ENCODE measurements at places on chromosomes 7 and 10.

DNA sequence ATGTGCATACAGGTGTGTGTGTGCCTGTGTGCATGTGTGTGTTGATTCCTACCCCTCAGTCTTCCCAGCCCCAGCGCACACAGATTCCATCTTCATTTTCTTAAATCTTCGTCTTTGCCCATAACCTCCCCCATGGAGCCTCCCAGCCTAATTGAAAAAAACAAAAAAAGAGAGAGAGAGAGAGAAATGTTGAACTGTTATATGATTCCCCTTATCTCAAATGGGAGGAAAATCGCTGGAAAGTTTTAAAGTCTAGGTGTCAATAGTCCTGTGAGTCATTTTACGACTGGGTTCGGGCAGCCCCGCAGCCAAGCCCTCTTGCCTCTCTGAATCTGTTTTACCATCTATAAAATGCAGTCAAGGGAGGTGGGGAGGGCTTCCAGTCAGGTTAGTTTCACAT, 60.9 kb downstream of the SPOCK2 start:
- no peak for DNase-seq

- no peak for DNase-seq
Observed at GRCh38 chr7:8115547-8116402, 146.2 kb downstream of the ICA1 start.

GRCh38 chr10:35605191-35605590, at the start of gene GJD4:
Gene GJD4 (plus strand): TSS chr10:35605341. CDS start chr10:35605568, 227 bp downstream.
- no peak for DNase-seq

DNA sequence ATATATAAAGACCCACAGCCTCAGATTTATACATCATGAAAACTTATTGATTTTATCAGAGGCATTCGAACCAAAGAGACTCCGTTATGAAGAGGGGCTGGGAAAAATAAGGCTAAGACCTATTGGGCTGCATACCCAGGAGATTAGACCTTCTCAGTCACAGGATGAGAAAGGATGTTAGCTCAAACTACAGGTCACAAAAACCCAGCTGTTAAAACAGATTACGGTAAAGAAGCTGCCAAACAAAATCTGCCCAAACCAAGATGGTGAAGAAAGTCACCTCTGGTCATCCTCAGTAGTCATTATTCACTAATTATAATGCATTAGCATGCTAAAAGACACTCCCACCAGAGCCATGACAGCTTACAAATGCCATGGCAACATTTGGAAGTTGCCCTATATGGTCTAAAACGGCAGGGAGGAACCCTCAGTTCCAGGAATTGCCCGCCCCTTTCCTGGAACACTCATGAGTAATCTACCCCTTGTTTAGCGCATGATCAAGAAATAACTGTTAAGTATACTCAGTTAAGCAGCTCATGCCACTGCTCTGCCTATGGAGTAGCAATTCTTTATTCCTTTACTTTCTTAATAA, 362.5 kb upstream of the PCDH15 start:
- no peak for DNase-seq

DNA sequence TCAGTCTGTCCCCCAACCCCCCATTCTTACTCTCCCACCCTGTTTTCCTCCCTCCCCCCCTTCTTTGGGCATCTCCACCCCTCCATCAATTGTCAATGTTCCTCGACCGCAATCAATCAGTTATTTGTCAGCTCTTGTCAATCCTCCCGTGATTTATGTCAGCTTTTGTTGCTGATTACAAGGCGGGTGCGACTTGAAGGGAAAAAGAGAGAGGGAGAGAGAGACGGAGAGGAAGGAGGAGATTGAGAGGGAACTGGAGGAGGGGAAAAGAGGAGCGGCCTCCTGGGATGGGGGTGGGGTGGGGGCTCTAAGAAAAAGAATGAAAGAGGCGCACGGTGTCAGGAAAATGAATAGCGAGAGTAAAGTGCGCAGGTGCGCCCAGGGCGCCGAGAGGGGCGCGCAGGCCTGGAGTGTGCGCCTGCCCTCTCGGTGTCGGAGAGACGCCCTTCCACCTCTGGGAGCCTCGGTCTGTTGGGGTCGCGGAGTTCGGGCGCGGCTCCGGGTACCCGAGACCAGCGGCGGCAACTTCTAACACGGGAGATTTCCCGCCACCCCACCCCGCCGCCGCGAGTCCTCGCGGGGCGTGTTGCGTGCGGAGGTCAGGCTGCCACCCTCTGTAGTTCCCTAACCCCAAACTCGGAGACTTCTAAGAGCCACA, 1.1 kb upstream of the ZNF503 start:
- no peak for DNase-seq

DNA sequence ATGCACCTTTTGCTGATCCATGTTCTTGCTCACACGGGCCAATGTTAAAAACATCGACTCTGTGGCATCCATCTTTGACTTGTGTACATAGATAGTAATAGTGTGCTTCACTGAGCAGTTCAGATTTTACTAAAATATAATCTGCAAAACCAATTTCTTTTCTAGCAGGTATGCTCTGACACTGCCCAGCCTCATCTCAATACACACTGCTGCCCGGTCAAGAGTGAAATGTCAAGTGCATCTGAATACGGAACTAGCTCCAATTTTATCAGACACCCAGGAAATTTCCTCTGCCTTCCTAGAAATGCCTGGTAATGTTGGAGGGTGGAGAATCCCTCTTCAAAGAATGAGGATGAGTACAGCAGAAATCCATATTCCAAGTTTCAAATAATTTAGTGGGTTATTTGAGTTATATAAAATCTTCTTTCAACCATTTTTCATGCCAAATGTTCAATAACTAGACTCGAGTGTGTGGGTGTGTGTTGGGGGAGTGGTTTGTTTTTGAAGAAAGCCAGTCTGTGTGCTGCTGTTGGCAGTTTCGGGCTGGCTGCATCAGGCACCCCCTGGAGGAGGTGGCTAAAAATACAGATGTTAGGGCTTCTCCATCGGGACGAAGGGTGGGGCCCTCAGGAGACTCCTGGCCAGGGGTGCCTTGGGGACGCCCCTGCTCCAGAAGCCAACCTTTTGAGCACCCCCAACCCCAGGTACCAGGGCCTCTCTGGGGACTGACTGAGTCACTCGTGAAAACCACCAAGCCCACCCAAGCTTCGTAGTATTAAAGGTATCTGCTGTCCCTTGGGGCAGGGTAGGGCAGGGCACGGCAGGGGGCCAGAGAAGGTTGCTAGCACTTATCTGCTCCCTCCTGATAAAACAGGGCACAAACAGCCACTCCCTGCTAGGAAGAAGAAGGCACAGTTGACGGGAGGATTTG, 15.4 kb downstream of the CTBP2 start:
- peak; percentile 50 for DNase-seq

DNA sequence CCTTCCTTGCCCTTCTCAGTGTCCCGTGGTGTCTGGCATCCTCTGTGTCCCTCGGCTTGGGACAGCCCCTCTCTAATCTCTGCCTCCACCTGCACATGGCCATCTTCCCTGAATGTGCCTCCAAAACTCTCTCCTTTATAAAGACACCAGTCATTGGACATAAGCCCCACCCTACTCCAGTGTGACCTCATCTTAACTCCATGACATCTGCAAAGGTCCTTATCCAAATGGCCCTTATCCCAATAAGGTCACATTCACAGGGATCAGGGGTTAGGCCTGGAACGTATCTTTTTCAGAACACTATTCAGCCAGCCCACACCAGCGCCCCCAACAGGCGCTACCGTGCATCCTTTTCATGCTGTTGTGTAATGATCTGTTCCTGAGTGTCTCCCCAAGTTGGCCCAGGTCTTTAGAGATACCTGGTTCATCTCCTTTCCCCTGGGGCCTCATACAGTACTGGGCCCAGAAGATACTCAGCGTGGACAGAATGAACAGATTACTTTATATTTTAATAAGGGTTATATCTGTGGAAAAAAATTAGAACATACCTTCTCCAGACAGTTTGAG, 132.6 kb upstream of the ADAM12 start:
- no peak for DNase-seq

GRCh38 chr10:5555881-5556280, 31.1 kb downstream of the CALML3 start:
- DNase-seq = no peak

- DNase-seq = no peak
Observed at GRCh38 chr7:130298544-130299326, 5.8 kb downstream of the CPA4 start.

- DNase-seq = no peak
Observed at GRCh38 chr10:105328503-105329133, 687.5 kb downstream of the SORCS3 start.

DNA sequence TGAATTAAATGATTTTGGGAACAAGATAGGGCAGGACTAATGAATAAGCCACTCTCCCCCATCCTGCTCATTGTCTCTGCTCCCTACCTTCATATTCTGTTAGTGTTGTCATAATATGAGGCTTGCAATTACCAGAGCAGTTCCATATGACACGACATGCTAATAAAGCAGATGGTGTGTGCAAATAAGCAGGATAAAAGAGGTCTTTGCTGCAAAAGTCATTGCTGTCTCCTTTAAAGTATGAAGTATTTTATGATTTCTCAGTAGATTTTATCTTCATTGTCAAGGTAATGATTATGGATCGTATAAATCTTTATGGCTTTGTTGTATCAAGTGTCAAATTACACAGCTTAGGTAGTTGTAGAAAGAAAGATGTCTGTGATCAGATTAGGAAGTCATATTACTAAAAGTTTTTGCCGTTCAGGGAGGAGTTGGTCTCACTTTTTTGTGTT, 114.8 kb downstream of the SDK1 start:
- no peak for DNase-seq

DNA sequence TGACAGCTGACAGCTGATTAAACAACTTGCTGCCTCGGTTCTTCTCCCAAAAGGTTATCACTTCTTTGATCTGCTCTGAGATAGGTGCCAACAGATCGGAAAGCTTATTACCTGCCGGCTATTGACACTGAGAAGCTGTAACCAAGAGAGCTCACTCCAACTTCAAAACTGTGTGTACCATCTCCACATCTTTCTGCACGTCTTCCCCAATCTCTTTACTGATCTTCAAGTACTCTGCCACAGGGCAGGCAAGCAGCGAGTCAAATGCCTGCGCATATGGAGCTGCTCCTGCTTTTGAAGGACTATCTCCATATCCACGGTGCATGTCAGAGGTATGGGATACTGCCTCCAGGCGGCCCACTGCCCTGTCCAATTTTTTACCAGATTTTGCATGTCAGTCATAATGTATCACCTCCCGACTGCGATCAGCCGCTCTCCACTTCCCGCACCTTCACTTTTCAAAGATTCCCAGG, 352 bp upstream of the ZNF485 start:
- no peak for DNase-seq

GRCh38 chr7:17289074-17289645, 9.3 kb upstream of the AHR start:
- DNase-seq = no peak

DNA sequence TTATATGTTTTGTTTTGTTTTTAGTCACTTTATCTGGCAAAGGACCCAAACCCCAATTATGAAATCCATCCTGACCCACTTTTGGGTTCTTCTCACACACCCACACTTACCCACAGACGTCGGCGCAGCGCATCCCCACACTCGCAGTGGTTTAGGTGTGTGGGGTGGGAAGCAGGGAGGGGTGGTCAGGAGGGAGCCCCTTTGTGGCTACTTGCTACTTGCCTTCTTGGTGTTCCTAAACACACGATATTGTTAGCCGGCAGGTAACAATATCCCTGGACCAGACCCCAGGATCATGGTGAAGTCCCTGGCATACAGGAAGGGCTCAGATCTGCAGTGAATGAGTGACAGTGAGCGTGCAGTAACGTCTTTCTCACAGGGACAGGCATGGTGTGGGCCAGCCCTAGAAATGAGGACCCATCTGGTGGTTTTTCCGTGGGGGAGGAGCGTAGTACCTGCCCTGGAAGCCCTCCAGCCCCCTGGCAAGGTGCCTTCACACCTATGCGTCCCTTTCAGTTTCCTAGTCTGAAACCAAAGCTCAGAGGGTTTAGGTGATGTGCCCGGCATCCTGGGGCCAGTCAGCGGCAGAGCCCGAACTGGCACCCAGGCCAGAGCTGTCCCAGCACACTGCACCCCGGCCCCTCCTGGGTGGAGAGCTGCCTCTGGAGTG, 4.4 kb downstream of the SPOCK2 start:
- no peak for DNase-seq

DNA sequence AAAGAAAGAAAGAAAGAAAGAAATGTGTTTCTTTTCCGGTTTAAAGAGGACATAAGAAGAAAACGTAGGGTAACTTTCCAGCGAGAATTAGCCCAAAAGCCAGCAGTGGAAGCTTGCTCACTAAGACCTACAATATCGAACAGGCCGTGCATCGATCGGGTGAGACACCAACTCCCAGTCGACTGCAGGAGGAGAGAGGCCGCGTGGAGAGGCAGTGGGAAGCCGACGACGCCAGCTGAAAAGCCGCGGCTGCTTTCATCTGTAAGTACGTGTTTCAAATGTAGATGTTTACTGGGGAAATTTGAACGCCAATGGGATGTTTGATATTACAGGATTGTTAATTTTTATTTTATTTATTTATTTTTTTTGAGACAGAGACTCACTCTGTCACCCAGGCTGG, 28.6 kb upstream of the GIMAP8 start:
- no peak for DNase-seq

DNA sequence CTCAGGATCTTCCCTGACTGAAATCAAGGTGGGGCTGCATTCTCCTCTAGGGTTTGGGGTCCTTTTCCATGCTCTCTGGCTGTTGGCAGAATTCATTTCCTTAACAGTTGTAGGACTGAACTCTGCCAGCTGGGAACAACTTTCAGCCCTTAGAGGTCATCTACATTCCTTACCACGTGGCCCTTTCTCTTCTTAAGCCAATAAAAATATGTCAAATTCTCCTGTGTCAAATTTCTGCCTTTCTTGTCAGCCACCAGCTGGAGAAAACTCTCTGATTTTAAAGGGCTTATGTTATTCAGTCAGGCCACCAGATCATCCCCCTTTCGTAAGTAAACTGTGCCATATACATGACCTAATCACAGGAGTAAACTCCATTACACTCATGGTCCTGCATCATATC, 95.3 kb upstream of the IL6 start:
- no peak for DNase-seq

DNA sequence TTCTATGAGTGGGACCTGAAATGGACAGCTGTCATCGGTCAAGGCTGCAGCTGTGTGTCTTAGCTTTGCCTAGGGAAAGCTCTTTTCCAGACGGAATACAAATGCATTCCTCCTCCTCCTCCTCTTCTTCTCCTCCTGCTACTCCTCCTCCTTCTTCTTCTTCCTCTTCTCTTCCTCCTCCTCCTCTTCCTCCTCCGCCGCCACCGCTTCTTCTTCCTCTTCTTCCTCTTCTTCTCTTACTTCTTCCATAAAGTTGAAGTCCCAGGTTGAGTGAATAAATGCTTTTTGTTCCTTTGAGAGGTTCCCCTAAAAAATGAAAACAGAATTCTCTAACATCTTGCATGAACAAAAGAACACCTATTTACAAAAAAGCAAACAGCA, 28.7 kb downstream of the KLF6 start:
- DNase-seq = no peak
